ENCODE measurements at places on chromosomes 4 and X. TPM values are rescaled to one million over a fixed set of nuclear protein-coding genes. Genes with fewer than 3 reads are reported as not detected.
A peak's percentile ranks its signal among the peaks of the same experiment; 100 is the strongest.

- H3K27me3 ChIP-seq = no peaks in the 10 kb centered on the region
- H3K4me1 ChIP-seq = no peaks in the 10 kb centered on the region
- peak overlapping the region; percentile 72 for H3K27ac ChIP-seq
- no peaks in the 10 kb centered on the region for H3K36me3 ChIP-seq
- peak; percentile 76 for DNase-seq
Observed at GRCh38 chrX:102659790-102660757, 8.8 kb downstream of the GPRASP1 start.

DNA sequence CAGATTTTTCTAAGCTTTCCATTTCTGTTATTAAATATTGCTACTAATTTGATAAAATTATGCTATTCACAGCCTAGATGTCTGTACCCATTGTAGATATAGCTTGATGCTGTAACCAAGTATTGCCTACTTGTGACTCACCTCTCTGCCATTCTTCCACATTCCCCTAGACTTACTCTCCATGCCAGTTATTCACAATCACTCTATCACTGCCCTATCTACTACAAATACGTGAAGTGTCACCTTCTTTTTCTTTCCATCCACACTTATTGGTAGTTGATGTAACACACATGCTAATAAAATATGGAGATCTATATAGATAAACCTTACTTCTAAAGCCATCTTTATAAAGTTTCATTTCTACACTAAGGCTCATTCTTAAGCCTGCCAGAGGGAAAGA is 179.4 kb upstream of the PACRGL start:
- no peak overlapping the region for H3K4me3 ChIP-seq
- no peaks in the 10 kb centered on the region for H3K36me3 ChIP-seq
- no peak overlapping the region for H3K27ac ChIP-seq
- H3K4me1 ChIP-seq = no peaks in the 10 kb centered on the region
- H3K27me3 ChIP-seq = no peaks in the 10 kb centered on the region

DNA sequence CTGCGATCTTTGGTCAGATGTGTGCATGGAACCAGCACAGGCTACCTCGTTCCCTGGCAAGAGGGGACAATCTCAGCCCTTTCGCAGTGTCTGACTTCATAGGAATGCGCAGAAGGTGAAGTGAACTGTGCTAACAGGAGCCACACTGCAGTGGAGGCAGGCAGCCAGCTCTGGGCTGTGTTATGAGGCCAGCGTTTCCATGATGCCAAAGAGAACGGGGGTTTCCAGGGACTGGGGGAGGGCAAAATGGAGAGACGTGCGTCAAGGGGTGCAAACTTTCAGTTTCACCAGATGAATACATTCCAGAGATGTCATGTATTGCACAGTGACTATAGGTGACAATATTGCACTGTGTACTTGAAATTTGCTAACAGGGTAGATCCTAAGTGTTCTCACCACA is 30.4 kb downstream of the CLDN34 start:
- peak overlapping the region; percentile 50 for H3K27ac ChIP-seq
- H3K36me3 ChIP-seq = no peaks in the 10 kb centered on the region
- DNase-seq = no peak
- H3K27me3 ChIP-seq = no peaks in the 10 kb centered on the region

Gene CT45A5
- not detected for total RNA-seq

DNA sequence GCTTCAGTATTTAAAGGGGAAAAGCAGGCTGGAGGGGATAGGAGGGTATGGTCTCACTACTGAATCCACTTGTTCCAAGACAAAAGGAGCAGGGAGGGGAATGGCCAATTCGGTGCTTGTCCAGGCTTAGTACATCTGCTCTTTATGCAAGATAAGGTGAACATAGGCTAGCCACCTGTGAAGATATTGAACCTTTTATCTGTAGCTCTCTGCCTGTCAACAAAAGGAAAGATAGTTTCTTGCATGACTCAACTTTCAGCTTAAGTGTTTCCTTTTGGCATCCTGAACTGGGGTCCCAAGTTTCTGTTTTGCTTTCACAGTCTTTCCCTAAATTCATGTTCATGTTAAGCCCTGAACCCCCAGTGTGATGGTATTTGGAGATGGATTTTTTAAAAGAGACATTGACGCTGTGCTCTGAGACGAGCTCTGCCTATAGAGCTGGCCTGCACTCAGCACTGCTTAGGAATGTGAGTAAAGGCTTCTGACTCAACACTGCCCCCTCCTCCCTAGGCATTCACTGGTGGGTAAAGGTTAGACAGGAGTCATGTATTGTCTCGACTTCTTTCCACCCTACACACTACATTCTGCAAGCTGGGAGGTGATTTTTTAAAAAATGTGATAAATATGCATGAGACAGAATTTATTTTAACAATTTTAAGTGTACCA is 28.2 kb downstream of the FAM149A start:
- peak overlapping the region; percentile 62 for H3K27ac ChIP-seq
- H3K36me3 ChIP-seq = no peaks in the 10 kb centered on the region
- no peak overlapping the region for H3K4me3 ChIP-seq
- no peaks in the 10 kb centered on the region for H3K27me3 ChIP-seq
- peak; percentile 68 for DNase-seq

Gene PNMA5
- not detected for total RNA-seq

- no peaks in the 10 kb centered on the region for H3K36me3 ChIP-seq
- no peak overlapping the region for H3K27ac ChIP-seq
- H3K4me1 ChIP-seq = no peaks in the 10 kb centered on the region
- H3K4me3 ChIP-seq = no peak overlapping the region
Observed at GRCh38 chr4:49058306-49058705, 72.2 kb downstream of the CWH43 start.

Gene BBS12
- total RNA-seq = 2.7 TPM

Gene MCF2
- total RNA-seq = not detected

- H3K36me3 ChIP-seq = no peaks in the 10 kb centered on the region
- H3K27me3 ChIP-seq = no peaks in the 10 kb centered on the region
- DNase-seq = no peak
Observed at GRCh38 chr4:20658456-20658855, 41.8 kb upstream of the PACRGL start.

GRCh38 chr4:142356118-142356759 is 489.9 kb downstream of the INPP4B start:
- peak overlapping the region; percentile 47 for H3K27ac ChIP-seq
- no peaks in the 10 kb centered on the region for H3K36me3 ChIP-seq
- H3K4me3 ChIP-seq = no peak overlapping the region

DNA sequence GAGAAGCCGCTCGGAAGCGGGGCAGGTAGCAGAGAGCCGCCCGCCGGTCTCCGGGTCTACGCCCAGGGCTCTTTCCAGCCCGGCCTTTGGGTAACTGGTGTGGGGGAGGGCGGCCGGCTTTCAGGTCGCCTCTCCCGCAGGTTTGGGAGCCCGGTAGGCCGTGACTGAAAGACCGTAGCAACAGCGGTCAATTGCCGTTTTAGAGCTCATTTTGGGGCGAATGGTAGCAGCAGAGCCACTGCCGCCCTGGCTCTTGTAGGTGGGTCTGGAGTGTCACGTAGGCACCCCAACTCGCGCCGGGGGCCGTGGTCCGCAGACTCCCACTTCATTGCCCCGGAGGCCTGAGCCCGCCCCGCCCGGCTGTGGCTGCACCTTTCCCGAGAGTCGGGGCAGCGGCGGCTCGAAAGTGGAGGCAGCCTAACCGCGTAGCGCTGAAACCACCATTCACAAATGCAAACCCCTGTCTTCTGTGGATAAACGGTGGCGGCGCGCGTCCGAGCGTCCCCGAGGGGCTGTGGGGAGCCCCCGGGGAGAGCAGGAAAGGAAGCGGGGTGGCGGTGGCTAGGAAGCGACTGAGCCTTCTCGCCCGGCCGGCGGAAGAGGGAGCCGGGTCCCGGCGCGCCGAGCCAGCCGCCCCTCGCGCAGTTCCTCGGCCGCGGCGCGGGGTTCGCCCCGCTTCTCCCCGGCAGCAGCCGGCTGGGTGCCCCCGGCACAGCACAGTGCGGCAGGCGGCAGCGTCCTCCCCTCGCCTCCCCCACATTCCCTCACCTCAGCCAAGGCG is 2185.1 kb upstream of the TENM3 start:
- H3K4me3 ChIP-seq = peak overlapping the region; percentile 31
- DNase-seq = peak; percentile 19
- H3K4me1 ChIP-seq = peaks cover 14% of the 10 kb centered on the region
- H3K27ac ChIP-seq = no peak overlapping the region
- H3K27me3 ChIP-seq = no peaks in the 10 kb centered on the region

- H3K27me3 ChIP-seq = no peaks in the 10 kb centered on the region
- peaks cover 12% of the 10 kb centered on the region for H3K4me1 ChIP-seq
- no peak overlapping the region for H3K27ac ChIP-seq
Observed at GRCh38 chr4:98452091-98452490, 190.9 kb downstream of the RAP1GDS1 start.

GRCh38 chrX:2391869-2392606 is 108.7 kb downstream of the DHRSX start:
- peak; percentile 79 for DNase-seq
- no peaks in the 10 kb centered on the region for H3K27me3 ChIP-seq
- H3K4me1 ChIP-seq = 0 out of 2 replicates have a peak, but pooled peaks cover 3% of the 10 kb centered on the region

Gene LANCL3
- not detected for total RNA-seq

DNA sequence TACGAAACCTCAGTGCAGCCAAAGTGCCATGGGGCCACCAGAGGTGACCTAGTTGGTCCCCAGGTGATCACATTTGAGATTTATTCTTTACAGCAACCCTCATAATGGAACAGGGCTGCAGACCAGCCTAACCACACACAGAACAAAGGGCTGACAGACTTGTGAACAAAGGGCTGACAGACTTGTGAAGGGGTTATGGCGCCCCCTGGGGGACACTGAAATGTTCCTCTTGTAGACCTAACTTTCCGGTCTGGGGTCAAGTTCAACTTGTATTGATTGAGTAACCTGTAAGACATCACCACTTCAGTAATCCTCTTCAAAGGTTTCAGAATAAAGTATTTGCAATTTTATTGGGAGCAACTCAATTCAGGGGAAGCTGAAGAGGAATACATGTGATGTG is 175.9 kb upstream of the RPS6KA3 start:
- H3K4me3 ChIP-seq = no peak overlapping the region
- no peaks in the 10 kb centered on the region for H3K36me3 ChIP-seq
- H3K27ac ChIP-seq = no peak overlapping the region
- DNase-seq = peak; percentile 78
- no peaks in the 10 kb centered on the region for H3K27me3 ChIP-seq

Gene TMEM154
- 4.6 TPM for total RNA-seq

GRCh38 chr4:2648159-2648814 is 107.8 kb downstream of the TNIP2 start:
- no peak for DNase-seq
- peaks cover 2% of the 10 kb centered on the region for H3K36me3 ChIP-seq
- H3K27ac ChIP-seq = no peak overlapping the region
- H3K4me3 ChIP-seq = no peak overlapping the region
- no peaks in the 10 kb centered on the region for H3K27me3 ChIP-seq
- H3K4me1 ChIP-seq = no peaks in the 10 kb centered on the region

GRCh38 chr4:127217586-127218229 is 415.0 kb upstream of the INTU start:
- no peak overlapping the region for H3K27ac ChIP-seq
- no peak for DNase-seq
- no peaks in the 10 kb centered on the region for H3K36me3 ChIP-seq
- no peak overlapping the region for H3K4me3 ChIP-seq
- no peaks in the 10 kb centered on the region for H3K4me1 ChIP-seq
- H3K27me3 ChIP-seq = no peaks in the 10 kb centered on the region

GRCh38 chr4:18180122-18180521 is 158.6 kb upstream of the LCORL start:
- H3K4me1 ChIP-seq = no peaks in the 10 kb centered on the region
- H3K27ac ChIP-seq = no peak overlapping the region
- no peak for DNase-seq
- H3K4me3 ChIP-seq = no peak overlapping the region
- H3K36me3 ChIP-seq = no peaks in the 10 kb centered on the region
- H3K27me3 ChIP-seq = no peaks in the 10 kb centered on the region

- no peak for DNase-seq
- H3K27ac ChIP-seq = no peak overlapping the region
- H3K36me3 ChIP-seq = no peaks in the 10 kb centered on the region
Observed at GRCh38 chrX:71954458-71954857, 43.8 kb downstream of the NHSL2 start.

GRCh38 chr4:15656038-15656470 is 897 bp upstream of the FBXL5 start:
- peak overlapping the region; percentile 65 for H3K4me3 ChIP-seq
- no peak for DNase-seq
- H3K27ac ChIP-seq = peak overlapping the region; percentile 99
- peaks cover 6% of the 10 kb centered on the region for H3K4me1 ChIP-seq
- H3K36me3 ChIP-seq = no peaks in the 10 kb centered on the region

DNA sequence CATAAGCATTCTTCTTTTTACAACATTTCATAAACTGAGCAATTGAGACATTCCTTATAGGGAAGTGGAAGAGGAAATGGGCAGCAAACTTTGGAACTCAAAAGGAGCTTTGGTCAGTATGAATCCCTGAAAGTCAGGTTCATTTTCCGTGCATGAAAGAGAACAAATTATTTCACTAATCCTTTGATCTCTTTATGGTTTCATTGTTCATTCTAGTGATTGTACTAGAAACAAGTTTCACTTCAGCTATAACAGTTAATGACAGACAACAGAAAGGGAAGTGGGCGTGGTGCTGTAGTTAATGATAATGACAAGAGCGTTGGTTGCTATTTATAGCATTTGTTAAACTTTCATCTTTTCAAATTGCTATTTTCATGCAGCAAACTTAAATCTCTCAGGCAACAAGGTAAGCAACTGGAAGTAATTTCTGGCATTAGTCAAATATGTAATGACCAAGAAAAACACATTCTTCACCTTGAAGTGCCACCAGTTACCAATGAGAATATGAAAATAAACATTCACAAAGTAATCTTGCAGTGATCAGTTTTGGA is 98.4 kb downstream of the AREG start:
- H3K27ac ChIP-seq = no peak overlapping the region
- H3K36me3 ChIP-seq = no peaks in the 10 kb centered on the region
- no peaks in the 10 kb centered on the region for H3K27me3 ChIP-seq
- no peak overlapping the region for H3K4me3 ChIP-seq

Gene ADH4
- total RNA-seq = 2.2 TPM

DNA sequence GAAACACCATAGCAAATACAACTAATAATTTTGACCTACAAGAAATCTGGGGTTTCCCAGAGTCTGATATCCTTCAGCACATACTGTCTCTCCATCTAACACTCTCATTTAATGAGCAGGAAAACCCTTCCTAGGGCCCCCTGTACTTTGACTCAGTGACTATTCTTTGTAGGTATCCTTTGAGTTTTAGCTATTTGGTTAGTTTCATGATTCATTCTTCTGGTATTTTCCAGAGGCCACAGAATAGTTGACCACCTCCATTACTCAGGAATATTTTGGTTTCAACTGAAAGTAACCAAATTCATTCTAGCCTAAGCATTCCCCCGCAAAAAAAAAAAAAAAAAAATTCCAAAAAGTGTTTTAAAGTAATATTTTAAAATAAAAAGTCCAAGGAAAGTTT is 140.0 kb downstream of the IDS start:
- H3K36me3 ChIP-seq = no peaks in the 10 kb centered on the region
- no peaks in the 10 kb centered on the region for H3K27me3 ChIP-seq
- no peak overlapping the region for H3K27ac ChIP-seq
- H3K4me3 ChIP-seq = no peak overlapping the region

GRCh38 chr4:137529432-137529831 is 2.9 kb downstream of the PCDH18 start:
- no peak for DNase-seq
- H3K27ac ChIP-seq = no peak overlapping the region
- no peaks in the 10 kb centered on the region for H3K36me3 ChIP-seq
- no peaks in the 10 kb centered on the region for H3K27me3 ChIP-seq

- no peaks in the 10 kb centered on the region for H3K36me3 ChIP-seq
- no peaks in the 10 kb centered on the region for H3K4me1 ChIP-seq
- H3K4me3 ChIP-seq = no peak overlapping the region
Observed at GRCh38 chr4:175412161-175412560, 399.9 kb downstream of the GPM6A start.

All from Caco-2 (cell line).